Amniotic stem cell (primary cell): ENCODE measurements at places on chromosomes 7 and 10.
A peak's percentile ranks its signal among the peaks of the same experiment; 100 is the strongest.

DNA sequence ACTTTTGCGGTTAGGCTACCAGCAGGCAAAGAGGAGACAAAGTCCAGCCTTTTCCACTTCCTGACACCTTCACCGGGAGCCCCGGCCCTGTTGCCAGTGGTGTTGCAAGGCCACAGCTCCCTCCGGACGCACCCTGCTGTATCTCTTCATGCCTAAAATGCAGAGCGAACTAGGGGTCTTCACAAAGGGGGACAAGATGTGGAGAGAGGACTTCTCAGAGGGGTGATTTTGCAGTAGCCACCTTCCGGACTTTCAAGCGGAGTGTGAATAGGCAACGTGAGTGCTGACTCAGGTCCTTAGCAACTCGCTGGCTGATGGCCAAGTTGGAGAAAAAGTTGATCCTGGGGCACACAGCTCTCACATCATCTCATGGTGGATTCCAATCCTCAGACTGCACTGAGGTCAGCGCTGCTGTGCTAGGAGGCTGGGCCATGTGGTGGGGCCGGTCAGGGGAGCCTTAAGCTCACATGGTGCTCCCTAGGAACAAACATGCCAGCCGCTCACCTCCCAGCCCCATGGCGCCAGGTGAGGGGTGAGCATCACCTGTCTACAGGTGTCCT, 166.3 kb downstream of the LCOR start:
- no peak for DNase-seq

DNA sequence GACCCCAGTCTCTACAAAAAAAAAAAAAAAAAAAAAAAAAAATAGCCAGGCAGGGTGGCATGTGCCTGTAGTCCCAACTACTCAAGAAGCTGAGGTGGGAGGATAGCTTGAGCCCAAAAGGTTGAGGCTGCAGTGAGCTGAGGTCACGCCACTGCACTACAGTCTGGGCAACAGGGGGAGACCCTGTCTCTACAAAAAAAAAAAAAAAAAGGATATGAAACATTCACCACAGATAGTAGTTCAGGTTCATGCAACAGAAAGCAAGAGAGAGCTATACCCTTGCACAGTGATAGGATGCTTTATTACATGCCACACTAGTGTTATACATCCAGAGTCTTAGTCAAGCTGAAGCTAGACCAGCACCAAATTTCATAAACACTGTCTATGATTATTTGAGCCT, 148.4 kb upstream of the KAT6B start:
- no peak for DNase-seq

GRCh38 chr7:138316421-138317043, 143.5 kb upstream of the TRIM24 start:
- no peak for DNase-seq

- no peak for DNase-seq
Measured at GRCh38 chr7:17279061-17279460, 19.4 kb upstream of the AHR start.

GRCh38 chr7:83796760-83797159, 147.8 kb upstream of the SEMA3E start:
- no peak for DNase-seq

- no peak for DNase-seq
Measured at GRCh38 chr10:124085680-124086079, 7.7 kb downstream of the CHST15 start.

DNA sequence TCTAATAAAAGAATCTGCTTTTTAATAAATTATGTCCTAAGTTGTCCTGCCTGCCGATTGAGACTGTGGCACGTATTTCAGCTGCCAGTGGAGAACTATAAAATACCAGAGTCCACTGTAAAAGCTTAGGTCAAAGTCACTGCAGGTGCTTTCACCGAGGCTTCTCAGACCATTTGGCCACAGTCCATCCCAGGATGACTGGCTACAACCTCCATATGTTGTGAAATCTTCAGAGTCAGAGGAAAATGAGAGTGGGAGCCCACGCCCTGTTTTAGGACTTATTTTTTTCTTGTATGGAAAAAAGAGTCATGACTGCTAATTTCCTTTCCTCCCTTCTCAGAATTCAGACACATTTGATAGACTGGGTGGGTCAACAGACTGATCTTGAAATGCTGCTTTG, 182.9 kb downstream of the ANK3 start:
- DNase-seq = no peak

DNA sequence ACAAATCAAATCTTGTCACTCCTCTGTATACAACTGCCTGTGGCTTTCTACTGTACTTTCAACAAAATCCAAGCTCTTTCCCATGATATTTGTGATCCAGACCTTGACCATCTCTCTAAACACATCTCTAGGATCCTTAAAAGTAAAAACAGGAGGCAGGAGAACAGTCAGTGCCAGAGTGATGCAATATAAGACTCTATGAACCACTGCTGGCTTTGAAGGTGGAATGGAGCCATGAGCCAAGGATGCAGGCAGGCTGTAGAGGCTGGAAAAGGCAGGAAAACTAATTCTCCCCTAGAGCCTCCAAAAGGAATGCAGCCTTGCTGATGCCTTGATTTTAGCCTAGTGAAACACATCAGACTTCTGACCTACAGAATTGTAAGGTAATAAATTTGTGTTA, 45.5 kb upstream of the LRRN3 start:
- DNase-seq = no peak

GRCh38 chr10:75375838-75376237, 25.7 kb downstream of the ZNF503 start:
- no peak for DNase-seq

DNA sequence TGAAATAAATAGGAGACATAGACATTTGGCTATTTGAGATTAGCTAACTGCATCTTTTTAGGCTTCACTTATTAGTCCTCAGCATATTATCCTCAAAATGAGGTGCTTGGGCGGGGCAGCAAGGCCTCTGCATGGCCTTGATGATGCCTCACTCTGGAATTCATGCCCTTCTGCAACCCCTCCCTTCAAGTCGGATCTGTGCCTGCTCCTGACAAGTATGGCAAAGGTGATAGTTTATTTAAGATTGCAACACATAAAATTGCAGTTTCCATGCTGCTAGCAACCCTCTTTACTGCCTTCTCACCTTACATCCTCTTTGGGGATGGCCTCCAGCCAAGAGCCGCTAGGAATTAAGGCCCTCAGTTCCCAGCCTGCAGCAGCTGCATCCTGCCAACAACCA, 241.3 kb upstream of the ADARB2 start:
- no peak for DNase-seq

GRCh38 chr7:87001214-87001613, 58.2 kb downstream of the ELAPOR2 start:
- no peak for DNase-seq

DNA sequence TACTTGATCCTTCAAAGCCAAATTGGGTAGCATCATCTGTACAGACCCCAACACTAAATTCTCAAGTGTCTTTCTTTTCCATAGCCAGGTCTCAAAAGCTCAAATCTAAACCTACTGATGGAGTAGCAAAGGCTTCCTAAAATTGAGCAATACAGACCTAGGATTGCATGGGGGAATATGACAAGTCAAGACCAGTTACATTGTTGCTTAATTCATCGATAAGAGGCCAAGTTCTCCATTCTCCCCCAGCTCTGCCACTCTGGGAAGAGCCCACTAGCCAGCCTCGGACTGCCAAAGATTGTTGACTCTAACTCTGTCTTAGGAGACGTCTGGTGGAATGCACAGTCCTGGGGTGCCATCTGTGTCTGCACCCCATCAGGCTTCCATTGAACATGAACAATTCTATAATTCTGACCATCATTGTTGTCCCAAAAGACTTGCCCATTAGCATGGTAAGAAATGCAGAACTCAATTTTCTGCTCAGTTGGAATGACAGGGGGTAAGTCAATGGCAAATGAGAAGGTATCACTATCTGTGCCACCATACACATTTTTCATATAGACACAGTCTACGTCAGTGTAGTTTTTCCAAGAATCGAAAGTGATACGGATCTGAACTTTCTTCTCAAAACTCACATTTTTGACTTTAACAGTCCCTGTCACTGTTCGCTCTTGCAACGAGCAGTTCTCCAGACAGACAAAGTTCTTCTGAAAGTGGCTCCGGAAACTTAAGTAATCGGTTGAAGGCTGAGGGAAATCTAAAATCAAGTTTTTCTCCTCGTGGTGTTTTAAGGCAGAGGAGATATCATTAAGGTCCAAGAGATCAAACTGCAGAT, 2.9 kb downstream of the PPP1R3C start:
- no peak for DNase-seq

DNA sequence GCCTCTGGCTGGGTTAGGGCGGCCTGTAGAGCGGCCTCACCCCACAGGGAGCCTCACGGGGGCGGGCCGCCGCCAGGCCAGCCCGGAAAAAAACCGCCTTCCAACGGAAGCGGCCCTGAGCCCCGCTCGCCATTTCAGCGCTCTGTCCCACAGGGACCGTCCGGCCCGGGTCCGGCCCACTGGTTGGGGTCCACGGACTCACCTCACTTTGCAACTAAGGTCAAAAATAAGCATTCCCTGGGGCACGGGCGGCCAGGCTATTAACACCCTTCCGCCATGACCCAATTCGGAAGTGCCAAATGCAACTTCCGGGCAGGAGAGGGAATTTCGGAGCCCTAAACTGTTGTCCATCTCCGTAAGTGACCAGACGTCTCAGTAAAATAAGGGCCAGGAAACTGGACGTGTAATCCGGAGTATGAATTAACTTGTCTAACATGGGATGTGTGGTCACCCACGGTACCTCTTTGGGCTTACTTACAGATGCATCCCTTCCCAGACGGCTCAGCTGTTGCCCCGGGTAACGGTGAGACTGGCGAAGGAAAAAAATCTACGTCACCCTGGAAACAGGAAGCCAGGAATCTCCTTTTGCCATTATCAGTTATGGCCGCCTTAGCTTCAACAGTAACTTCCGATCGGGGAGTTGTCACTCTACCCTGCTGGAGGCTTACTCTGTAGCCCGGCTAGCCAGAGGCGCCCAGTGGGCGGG, at the start of gene BBIP1:
Gene BBIP1, minus strand, starts transcription at position 538 of the 706 bp plus-strand sequence. CDS start 1,023 bp downstream, outside the sequence.
- DNase-seq = peak; percentile 99

GRCh38 chr7:93185303-93186027, 37.3 kb upstream of the SAMD9L start:
- no peak for DNase-seq

- DNase-seq = no peak
Measured at GRCh38 chr7:127891144-127891543, 140.1 kb downstream of the LRRC4 start.

DNA sequence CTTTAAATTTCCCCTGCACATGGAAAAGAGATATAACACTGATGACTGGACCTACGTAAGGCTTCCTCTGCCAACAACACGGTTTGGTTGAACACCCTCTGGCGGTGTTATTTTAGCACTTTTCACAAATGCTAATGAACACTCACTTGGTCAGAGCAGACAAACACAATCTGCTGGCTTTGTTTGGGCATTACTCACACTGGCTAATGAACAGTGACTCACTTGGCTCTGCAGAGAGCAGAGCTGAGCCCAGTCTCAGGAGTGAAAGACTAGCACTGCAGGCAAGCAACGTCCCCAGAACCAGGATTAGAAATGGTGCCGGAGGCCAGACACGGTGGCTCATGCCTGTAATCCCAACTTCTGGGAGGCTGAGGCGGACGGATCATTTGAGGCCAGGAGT, 430.8 kb downstream of the PLXNA4 start:
- no peak for DNase-seq

DNA sequence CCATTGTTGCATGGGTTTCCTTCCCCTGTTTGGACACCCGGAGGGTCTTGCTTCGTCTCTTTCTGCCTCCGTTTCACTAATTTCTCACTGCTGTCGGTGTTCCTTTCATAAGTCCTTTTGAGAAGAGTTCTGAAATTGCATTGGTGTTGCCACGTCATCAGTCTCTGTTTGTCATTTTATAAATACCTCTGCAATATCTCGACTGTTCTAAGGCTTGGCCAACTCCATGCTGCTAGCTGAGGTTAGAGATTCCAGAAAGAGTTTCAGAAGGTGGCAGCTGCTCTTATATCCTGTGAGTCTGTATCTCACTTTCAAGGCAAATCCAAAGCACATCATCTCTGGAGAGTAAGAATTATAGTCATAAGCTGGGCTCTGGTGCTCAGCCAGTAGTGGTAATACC, 148.0 kb upstream of the INSYN2A start:
- DNase-seq = no peak

- peak; percentile 53 for DNase-seq
Measured at GRCh38 chr7:94276795-94277194, 117.9 kb upstream of the COL1A2 start.

- no peak for DNase-seq
Measured at GRCh38 chr10:48751730-48752129, 67.1 kb downstream of the WDFY4 start.

DNA sequence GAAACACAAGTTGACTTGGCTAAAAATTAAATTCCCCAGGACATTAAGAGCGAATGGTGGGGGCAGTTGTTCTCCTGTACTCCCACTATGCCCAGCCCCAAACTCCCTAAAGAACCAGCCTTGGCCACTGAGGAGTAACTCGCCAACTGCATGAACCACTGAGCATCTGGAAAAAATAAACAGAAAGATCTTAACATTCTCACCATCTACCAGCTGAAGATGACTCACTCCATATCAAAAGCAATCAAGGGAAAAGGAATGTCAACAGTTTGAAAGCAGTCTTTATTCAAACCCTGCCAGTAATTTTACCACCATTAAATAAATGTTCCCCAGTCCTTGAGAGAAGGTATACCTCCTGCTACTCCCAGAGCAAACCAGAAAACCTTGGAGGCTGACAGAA, 45.4 kb downstream of the CTTNBP2 start:
- DNase-seq = no peak

DNA sequence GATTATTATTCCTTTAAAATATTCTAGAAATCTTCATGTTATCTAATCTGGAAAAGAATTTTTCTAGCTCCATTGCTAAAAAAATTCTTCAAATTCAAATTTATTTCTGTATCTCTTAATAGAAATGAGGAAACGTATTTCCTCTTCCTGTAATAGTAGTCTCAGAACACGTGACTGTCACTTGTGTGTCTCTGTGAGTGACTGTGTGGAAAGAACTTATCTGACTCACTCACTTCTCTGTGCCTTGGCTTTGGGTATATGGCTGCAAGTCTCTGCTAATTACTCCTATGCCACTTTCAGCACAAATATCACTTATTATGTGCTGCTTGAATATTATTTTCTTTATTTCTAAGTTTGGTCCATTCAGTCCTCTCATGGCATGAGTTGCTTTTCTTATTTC, 132.7 kb downstream of the CNTNAP2 start:
- no peak for DNase-seq

GRCh38 chr10:59335497-59335896, 26.9 kb downstream of the FAM13C start:
- DNase-seq = no peak

GRCh38 chr10:79446758-79447084, 1.3 kb upstream of the ZCCHC24 start:
- no peak for DNase-seq
